Activated B cell treated with CpG ODN at 0.5 μM for 24 hours (primary cell): ENCODE measurements at places on chromosomes 1 and 21. TPM values are rescaled to one million over a fixed set of nuclear protein-coding genes. Genes with fewer than 3 reads are reported as not detected.

The DHCR24 gene
- total RNA-seq = 49.0 and 55.0 TPM in 2 replicates

The TMEM79 gene
- 5.1 and 5.4 TPM in 2 replicates for total RNA-seq

The ZNF683 gene
- not detected in 2 replicates for total RNA-seq

- H3K27me3 ChIP-seq = no peaks in the 10 kb centered on the region
- peaks cover 24% of the 10 kb centered on the region for H3K4me1 ChIP-seq
- H3K27ac ChIP-seq = no peak overlapping the region
- H3K36me3 ChIP-seq = no peaks in the 10 kb centered on the region
- DNase-seq = no peak
These were observed 1.7 kb upstream of the SCAF4 start for GRCh38 chr21:31733551-31734149.

- no peak for DNase-seq
- H3K4me3 ChIP-seq = no peak overlapping the region
- H3K27me3 ChIP-seq = peaks cover 6% of the 10 kb centered on the region
- H3K27ac ChIP-seq = no peak overlapping the region
- H3K4me1 ChIP-seq = no peaks in the 10 kb centered on the region
These were observed 95.5 kb downstream of the ERG start for GRCh38 chr21:38402795-38403194.

DNA sequence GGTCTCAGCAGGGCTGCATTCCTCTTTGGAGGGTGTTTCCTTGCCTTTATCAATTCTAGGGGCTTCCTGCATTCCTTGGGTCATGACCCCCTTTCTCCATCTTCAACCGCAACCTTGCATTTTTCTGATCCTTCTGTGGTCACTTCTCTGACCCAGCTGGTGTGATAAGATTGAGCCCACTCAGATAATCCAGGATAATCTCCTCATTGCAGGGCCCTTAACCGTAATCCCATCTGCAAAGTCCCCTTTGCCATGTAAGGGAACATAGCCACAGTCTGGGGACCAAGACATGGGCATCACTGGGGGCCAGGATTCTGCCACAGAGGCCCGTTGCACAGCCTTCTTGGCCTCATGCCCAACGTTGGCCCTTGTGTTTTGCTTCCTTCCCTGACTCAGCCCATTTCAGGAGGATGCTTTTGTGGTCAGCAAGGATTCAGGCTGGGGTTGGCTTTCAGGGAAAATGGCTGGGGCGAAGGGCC lies 35.0 kb upstream of the IL19 start:
- H3K36me3 ChIP-seq = peaks cover 48% of the 10 kb centered on the region
- no peak for DNase-seq
- H3K27ac ChIP-seq = no peak overlapping the region
- H3K27me3 ChIP-seq = no peaks in the 10 kb centered on the region
- H3K4me1 ChIP-seq = peaks cover 51% of the 10 kb centered on the region

DNA sequence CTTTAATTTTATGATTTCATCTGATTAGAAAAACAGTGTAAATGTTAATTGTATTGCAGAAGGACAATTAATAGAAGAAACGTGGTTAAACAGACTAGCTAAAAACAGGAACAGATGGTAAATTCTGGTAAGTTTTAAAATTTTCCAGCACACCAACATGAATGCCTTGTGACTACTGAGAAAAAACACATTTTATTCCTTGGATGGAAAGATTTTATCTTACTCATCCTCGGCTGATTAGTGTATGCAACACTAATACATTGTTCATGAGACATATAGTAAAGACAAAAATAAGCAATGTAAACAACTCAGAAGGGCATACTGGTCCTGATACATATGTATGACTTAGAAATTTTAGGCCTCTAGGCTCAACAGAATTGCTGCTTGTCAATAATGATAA lies 4.9 kb upstream of the AK5 start:
- peaks cover 18% of the 10 kb centered on the region for H3K27me3 ChIP-seq
- H3K4me3 ChIP-seq = no peak overlapping the region
- H3K36me3 ChIP-seq = no peaks in the 10 kb centered on the region
- H3K4me1 ChIP-seq = peaks cover 20% of the 10 kb centered on the region
- H3K27ac ChIP-seq = no peak overlapping the region

GRCh38 chr1:170241266-170241851 lies 95.6 kb downstream of the NTMT2 start:
- DNase-seq = no peak
- no peaks in the 10 kb centered on the region for H3K36me3 ChIP-seq
- peaks cover 6% of the 10 kb centered on the region for H3K27me3 ChIP-seq
- no peak overlapping the region for H3K4me3 ChIP-seq
